ENCODE measurements at places on chromosomes 11 and 22.

DNA sequence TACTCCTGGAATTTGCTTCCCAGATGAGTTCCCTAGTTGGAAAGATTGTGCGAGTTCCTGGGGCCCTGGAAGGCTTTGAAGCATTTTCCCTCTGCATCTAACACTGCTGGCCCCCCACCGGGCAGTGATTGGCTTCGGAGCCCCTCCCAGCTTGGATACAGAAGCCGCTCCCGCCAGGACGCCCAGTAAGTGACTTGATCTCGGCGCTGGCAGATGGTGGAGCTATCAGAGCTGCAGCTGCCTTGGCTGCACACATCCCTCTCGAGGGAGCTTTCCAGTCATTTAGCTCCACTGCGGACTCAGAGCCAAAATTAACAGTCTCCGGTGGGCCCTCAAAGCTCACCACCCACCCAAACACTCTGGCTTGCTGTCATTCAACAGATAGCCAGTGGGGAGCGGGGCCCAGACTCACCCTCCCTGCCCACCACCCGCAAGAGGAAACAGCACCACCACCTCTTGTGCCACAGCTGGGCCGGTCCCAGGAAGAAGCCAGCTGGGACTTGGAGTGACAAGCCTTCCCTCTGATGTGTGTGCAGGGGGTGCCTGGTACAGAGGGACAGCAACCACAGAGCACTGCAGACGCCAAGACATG lies 162.3 kb downstream of the TRIM29 start:
- DNase-seq, result no peak

GRCh38 chr22:32846780-32847491 lies 45.4 kb downstream of the TIMP3 start:
- DNase-seq, result peak; percentile 60

GRCh38 chr11:125257190-125257579 lies 92.6 kb downstream of the PKNOX2 start:
- DNase-seq, result no peak

- no peak for DNase-seq
Measured at GRCh38 chr11:20205807-20206206, 45.5 kb upstream of the DBX1 start.

- DNase-seq, result peak; percentile 4
Measured at GRCh38 chr11:109552376-109552775, 130.4 kb downstream of the C11orf87 start.

- DNase-seq, result no peak
Measured at GRCh38 chr11:79594834-79595233, 154.0 kb upstream of the TENM4 start.

GRCh38 chr11:28701760-28702449 lies 593.7 kb downstream of the METTL15 start:
- DNase-seq, result no peak

DNA sequence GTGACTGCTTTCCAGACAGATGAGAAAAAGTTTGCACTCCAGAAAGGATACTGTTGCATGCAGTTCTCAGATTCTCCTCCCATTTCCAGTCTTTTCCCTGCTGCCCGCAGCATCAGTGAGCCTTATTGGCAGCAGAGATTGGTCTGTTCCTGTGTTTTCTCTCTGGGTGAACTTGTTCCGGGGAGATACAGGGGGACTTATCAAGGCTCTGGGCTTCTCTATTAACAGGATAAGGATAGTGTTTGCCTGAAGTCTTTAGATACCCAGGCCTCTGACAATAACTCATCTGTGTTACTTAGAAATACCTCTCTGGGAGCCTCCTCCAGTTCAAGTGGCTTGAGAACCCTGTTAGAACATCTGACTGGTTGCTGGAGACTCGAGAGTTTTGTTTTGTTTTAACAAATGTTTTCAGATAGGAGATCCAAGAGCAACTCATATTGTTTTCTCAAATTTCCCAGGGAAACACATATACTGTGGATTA lies 154.7 kb downstream of the BLID start:
- peak; percentile 50 for DNase-seq

DNA sequence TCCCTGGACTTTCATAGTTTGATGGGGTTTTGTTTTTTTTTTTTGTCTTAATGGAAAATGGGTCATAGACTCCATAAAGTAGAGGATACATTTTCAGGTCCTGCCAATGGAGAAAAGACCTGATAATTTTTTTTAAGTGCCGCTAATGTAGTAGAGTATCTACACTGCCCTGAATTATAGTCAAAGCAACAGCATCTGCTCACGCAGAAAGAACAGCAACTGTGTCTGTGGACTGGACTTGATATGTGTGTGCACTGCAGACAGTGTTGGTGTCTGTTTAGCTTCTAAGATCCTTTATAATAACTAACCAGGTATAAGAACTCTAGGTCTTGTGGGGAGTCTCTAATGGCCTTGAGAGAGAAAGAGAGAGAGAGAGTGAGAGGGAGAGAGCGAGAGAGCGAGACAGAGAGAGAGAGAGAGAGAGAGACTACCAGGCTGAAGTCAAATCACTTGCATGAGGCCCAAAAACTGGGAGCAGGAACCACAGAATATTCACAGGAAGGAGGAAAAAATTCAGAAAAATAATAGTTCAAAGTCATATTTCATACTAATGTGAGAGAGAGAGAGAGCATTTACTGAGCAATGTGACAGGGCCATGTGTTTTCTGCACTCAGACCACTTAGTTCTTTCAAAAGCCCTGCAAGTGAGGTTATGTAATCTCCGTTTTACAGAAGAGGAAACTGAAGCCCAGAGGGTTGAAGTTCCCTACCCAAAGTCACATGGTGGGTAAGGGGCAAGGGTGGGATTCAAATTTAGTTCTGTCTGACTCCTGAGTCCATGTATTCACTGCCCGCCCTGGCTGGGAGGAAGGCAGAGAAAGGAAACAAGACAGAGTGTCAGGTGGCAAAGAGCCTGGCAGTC lies 8.6 kb upstream of the MIAT start:
- DNase-seq, result no peak

DNA sequence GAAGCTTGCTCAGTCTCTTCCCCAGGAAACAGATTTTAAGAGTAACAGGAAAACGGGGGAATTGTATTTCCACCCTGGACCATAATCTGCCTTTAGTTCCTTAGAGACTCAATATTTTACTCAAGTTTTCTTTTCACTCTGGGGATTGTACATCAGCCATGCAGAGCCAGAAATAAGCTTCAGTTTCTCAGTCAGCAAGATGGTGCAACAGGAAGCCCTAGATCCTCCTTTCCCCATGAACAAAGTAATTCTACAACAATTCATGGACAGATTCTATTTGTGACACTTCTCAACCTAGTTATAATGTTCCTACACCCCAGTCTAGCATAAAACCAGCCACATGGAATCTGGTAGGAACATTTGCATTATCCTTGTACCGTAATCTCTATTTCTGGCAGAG lies 24.7 kb downstream of the OR8B2 start:
- no peak for DNase-seq

GRCh38 chr11:61718621-61719302 lies 33.7 kb upstream of the MYRF start:
- DNase-seq, result peak; percentile 55

- no peak for DNase-seq
Measured at GRCh38 chr11:42823546-42823945, 488.2 kb upstream of the API5 start.

GRCh38 chr11:65498042-65498726 lies 661 bp upstream of the MALAT1 start:
- peak; percentile 82 for DNase-seq

DNA sequence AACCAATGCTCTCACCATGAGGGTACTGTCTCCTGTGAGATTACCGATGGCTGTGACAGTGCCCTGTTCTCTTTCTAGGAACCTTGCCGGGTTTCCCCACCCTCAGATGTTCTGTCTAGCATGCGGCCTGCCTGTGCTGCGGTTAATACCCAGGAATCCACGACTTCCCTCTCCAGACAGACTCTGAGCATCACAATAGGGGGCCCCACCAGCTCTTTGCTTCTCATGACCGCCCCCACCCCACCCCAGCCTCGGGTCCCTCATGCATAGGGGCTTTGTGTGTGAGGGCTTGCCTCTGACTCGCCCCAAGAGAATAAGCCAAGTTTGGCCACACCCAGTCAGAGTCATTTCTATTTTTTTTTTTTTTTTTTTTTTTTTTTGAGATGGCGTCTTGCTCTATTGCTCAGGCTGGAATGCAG lies 10.3 kb downstream of the PARVG start:
- peak; percentile 40 for DNase-seq

DNA sequence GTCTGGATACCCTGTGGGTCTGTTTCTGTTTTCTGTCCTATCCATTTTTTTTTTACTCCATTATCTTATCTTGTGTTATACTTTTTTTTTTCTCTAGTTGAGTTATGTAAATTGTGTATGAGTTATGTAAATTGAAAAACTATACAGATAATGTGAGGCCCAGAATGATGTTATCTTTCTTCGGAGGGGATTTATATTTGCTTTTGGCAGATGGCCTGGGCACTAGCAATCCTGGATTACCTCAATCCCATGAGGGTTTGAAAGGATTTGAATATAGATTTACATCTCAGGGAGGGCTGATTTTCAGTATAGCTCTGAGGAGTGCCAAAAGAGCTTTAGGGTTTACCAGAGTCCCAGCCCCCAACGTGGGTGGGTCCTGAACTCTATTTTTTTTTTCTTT lies 71.0 kb downstream of the CSTPP1 start:
- peak; percentile 41 for DNase-seq

- peak; percentile 65 for DNase-seq
Measured at GRCh38 chr22:29824677-29825076, 13.4 kb downstream of the ASCC2 start.

- no peak for DNase-seq
Measured at GRCh38 chr11:72812604-72812966, 1.6 kb upstream of the ATG16L2 start.

GRCh38 chr22:19477321-19478044 lies 1.5 kb downstream of the UFD1 start:
- DNase-seq, result peak; percentile 45

- DNase-seq, result no peak
Measured at GRCh38 chr22:49439373-49439772, 388.3 kb downstream of the BRD1 start.

DNA sequence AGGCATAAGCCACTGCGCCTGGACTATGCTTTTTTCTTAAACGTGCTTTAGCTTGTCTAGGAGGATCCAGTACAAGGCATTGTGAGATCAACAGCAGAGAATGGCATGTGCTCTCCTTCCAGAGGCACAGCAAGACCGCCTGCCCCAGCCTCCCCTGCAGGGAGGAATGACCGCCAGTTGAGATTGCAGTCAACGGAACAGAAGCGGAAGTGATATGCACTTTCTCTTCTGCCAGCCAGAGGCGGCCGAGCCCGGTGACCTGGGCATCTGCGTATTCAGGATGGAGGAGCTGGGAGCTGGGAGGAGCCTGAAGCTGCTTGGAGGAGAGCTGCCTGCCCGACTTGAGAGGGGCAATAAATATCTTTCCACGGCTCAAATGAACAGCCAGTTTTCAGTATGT lies 243.0 kb downstream of the CTTN start:
- no peak for DNase-seq

GRCh38 chr11:70335511-70335910 lies 62.8 kb upstream of the CTTN start:
- DNase-seq, result no peak

- no peak for DNase-seq
Measured at GRCh38 chr11:88175569-88176075, 379 bp upstream of the RAB38 start.

DNA sequence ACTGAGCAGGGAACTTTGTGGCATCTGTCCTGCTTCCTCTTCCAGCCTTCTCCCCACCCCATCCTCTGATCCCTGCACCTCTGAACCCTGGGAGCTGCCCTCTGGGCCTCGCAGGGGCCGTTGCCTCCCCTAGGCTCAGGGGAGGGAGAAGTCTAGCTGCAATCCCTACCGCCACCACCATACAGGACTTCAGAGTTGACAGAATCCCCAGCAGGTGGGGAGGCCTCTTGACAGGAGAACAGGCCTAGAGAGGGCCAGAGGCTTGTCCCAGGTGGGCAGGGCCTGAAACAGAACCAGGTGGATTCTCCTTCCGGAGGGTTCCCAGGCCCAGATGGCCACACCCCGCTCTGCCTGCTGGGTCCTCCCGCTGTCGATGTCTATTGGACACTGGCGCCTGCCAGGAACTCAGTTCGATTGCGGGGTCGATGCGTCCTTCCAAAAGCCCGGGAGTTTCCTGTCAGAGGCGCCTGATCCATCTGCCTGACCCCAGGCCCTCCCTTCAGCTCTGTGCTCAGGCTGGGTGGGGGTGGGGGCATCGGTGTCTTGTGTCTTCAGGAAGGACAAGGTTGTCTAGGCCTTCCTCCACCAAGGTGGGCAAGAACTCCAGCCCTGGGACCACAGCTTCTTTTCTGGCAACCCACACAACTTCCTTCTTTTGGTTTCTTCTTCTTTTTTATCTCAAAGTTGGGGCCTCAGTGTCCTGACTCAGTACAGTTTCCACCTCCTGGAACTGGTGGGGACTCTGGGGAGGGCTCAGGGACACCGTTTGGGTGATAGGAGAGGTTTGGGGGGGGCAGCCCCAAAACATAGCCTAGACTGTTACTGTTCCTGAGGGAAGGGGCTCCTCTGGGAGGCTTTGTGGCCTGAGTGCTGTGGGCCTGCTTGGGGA lies 6.4 kb downstream of the STARD10 start:
- DNase-seq, result no peak

GRCh38 chr22:37284126-37284804 lies 2.0 kb downstream of the CYTH4 start:
- DNase-seq, result no peak

DNA sequence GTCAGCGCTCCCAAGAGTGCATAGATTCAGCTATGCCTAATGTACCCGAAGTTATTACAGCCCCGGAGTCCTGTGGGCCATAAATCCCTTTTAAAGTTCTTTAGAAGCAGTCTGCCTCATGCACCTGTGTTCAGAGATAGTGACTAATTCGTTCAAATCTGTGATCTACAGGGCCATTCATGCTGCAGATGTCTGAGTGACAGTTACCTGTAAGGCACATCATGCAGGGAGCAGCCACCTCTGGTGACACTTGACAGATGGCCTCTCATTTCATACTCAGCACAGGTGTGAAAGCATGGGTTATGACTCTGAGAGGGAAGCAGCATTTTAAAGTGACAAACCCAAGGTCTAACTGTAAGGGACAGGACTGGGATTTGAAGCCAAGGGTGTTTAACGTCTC lies 2.4 kb upstream of the E2F8 start:
- DNase-seq, result no peak

DNA sequence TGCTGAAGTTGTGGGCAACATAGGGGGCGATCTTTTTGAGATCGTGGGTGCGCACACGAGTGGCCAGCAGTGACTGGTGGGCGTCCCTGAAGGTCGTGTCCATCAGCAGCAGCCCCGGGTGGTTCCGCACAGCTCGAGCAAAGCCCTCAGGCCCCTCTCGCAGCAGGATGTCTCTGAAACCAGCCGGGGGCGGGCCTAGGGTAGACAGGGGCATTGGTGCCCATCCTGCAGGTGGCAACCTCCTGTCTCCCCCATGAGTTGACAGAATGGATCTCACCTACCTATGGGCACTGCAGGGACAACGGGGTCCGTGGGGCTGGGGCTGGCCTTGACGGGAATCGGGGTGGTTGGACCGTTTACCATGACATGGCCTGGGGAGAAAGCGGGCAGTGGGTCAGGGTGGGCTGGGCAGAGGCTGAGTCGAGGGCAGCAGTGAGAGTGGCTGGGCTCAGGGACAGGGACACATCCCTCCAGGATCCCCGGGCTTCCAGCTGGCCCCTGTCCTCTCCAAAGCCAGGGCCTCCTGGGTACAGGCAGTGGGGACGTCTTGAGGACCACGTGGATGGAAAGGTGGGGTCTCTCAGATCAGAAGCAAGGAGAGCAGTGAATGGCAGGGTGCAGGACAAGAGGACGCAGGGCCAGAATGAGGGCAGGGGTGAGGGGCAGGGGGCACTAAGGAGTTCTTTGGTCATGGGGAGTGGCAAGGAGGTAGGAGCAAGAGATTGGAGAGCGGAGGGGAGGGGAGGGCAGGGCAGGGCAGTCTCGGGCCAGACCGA lies 4.2 kb upstream of the LRFN4 start:
- DNase-seq, result no peak
